ENCODE measurements at places on chromosomes 12 and 14.
A peak's percentile ranks its signal among the peaks of the same experiment; 100 is the strongest.

DNA sequence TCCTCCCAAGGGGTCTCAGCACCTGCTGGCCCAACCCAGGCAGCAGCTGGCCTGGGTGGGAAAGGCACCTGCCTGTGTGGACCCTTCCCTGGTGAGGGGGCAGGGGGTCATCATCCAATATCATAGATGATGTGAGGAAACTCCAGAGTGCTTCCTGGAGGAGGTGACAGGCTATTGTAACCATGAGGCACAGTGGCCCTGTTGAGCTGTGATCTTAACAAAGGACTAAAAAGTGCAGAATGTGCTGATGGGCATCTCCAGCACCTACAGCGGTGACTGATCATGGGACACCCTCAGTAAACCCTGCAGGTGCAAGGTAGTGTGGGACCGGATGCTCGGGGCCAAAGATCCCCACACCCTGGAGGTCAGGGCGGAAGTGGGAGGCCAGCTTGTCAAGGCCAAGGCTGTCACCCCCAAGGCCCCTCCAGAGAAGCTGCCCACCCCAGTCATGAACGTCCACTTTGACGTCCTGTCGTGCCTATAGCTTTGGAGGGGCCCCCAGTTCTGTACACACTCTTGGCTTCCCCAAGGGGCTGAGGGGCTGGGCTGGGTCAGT, 7.5 kb downstream of the MMP17 start:
- H3K27ac ChIP-seq: no peak overlapping the region
- DNase-seq: no peak
- H3K4me1 ChIP-seq: peaks cover 4% of the 10 kb centered on the region
- no peak overlapping the region for H3K4me3 ChIP-seq

DNA sequence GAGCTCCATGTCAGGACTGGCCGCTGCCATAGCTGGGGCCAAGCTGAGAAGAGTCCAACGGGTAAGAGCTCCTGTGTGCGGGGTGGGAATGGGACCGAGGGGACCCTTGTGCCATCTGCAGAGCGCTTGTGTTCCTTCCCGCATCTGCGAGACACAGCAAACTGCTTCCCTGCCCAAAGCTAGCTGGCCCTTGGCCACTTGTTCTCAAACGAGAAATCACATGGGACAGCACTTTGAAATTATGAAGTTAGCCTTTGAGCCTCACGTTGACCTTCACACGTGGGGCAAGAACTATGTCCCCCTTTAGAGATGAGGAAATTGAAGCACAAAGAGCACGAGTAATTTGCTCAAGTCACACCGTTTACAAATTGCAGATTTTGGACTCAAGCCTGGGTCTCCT, 30.8 kb downstream of the DEGS2 start:
- H3K4me3 ChIP-seq: no peak overlapping the region
- DNase-seq: no peak
- no peak overlapping the region for H3K27ac ChIP-seq
- H3K36me3 ChIP-seq: peaks cover 8% of the 10 kb centered on the region
- no peaks in the 10 kb centered on the region for H3K4me1 ChIP-seq

DNA sequence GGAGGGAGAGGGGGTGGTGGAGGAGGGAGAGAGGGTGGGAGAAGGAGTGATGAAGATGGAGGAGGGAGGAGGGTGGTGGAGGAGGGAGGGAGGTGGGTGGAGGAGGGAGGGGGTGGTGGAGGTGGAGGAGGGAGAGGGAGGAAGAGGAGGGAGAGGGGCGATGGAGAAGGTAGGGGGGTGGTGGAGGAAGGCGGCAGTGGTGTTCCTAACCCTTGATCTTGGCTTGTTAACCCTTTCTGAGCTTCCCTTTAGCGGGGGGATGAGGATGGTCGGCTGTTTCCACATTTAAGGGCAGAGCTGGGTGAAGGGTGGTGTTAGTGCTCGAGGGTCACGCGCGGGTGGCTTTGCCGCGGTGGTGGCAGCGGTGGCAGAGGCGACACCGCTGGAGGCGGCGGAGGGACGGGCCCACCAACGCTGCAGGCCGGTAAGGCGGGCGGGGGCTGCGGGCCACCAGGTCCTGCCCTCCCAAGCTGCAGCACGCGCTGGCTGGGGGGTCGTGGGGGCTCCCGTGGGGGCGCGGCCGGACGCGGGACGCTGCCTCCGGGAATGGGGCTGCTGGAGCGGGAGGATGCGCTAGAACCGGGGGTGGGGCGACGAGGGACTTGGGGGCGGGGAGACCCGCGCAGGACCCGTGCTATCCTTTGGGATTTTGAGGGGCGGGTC, 156.3 kb downstream of the PTPN11 start:
- H3K4me1 ChIP-seq: no peaks in the 10 kb centered on the region
- no peak overlapping the region for H3K27ac ChIP-seq
- H3K36me3 ChIP-seq: no peaks in the 10 kb centered on the region

DNA sequence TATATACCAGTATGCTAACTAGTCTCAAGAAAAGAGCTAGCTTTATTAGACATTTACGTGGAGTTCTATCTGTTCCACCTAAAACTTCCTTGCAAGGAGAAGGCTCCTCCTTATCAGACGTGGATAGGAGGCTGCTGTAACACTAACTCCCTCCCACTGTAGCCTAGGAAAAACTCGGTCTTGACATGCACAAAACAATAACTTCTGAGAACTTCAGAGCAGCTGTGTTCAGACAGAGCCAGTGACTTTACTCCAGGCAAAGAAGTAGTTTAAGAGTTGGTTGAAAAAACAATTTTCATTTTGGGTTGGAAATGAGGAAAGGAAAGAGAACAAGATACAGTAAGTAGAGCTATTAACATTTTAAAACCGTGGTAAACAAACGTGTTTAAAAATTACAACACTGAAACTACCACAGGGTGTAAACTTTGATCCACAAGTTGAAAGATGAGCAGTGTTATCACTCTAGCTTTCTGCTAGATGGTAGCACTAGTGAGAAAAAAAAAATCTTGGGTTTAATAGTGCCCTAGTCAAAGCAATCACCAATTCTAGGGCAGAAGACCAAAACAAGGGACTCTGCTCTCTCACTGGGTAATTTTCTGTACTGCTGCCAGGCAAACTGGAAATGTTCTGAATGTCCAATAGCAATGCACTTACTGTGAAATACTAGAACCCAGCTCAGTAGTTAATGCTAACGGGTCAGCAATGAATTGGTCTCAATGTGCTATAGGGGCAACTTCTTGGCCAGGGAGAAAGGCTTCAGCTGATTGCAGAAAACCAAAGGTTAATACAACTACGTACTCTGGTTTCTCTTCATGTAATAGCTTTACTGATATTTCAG, 2.4 kb downstream of the ATF7 start:
- peak overlapping the region; percentile 91 for H3K27ac ChIP-seq
- no peaks in the 10 kb centered on the region for H3K36me3 ChIP-seq
- H3K27me3 ChIP-seq: no peaks in the 10 kb centered on the region
- H3K4me1 ChIP-seq: peaks cover 44% of the 10 kb centered on the region

DNA sequence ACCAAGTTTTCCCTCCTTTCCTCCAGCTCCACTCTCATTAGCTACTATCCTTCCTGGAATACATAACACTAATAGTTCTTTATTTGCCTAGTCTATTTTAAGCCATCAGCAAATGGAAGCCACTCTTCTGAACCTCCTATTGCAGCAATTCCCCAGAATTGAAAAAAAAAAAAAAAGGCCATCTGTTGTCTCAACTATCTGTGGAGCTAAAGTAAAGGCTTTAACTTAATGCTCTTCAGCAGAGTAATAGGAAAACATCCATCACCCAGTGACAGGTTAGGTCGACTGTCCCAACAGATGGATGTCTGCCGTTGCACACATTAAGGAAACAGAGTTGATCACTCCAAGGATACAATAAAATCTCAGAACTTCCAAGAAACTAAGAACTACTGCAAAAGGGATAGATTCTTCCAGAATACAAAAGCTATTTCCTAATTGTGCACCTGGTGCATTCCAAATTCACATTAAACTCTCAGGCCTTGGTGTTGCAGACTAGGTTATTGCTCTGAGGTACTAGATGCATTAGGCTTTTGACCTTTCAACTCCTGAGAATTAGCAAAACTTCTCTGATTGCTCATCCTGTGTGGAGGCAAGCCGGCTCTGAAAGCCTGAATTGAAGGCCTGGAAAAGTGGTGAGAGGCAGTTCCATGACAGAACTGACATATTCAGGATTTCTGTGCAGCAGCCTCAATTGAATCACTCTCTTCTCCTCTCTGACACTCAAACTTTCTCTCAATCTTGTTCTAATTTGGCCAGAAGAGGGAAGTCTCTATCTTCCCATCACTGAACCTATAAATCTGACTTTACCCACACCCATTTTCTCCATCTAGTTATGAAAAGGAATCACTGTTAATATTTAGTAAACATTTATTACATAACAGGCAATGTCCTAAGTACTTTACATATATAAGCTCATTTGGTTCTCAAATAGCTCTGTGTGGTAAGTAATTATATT, 238.4 kb upstream of the HMGA2 start:
- DNase-seq: no peak
- no peaks in the 10 kb centered on the region for H3K36me3 ChIP-seq
- no peak overlapping the region for H3K4me3 ChIP-seq

GRCh38 chr14:63760014-63760413, 32.1 kb upstream of the SGPP1 start:
- no peak for DNase-seq
- H3K27me3 ChIP-seq: no peaks in the 10 kb centered on the region
- no peak overlapping the region for H3K27ac ChIP-seq
- peak overlapping the region; percentile 45 for H3K4me3 ChIP-seq

DNA sequence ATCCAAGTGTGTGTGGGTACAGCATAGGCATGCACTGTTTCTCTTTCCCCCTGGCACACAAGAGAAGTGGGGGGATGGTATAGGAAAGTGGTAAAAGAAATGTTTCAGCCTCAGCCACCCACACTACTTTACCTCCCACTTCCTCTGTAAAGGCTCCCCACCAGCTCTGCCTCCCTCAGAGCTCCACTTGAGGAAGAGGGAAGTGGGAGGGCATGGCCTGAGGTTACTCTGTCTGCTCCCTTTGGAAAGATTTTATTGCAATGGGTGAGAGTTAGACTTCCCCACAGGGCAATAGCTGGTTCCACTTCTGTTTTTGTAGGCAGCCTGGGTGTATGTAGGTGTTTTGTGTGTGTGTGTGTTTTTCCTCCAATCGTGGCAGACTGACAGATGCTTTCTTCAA, 145.3 kb downstream of the SSPN start:
- no peak overlapping the region for H3K27ac ChIP-seq
- H3K4me3 ChIP-seq: no peak overlapping the region
- no peaks in the 10 kb centered on the region for H3K4me1 ChIP-seq
- no peaks in the 10 kb centered on the region for H3K36me3 ChIP-seq
- no peaks in the 10 kb centered on the region for H3K27me3 ChIP-seq

GRCh38 chr14:80037349-80037748, 174.0 kb downstream of the DIO2 start:
- H3K36me3 ChIP-seq: no peaks in the 10 kb centered on the region
- no peak overlapping the region for H3K4me3 ChIP-seq
- no peak overlapping the region for H3K27ac ChIP-seq
- no peaks in the 10 kb centered on the region for H3K4me1 ChIP-seq
- DNase-seq: no peak
- no peaks in the 10 kb centered on the region for H3K27me3 ChIP-seq

GRCh38 chr12:21117995-21118394, 13.0 kb upstream of the SLCO1B1 start:
- no peak for DNase-seq
- no peak overlapping the region for H3K27ac ChIP-seq
- no peak overlapping the region for H3K4me3 ChIP-seq
- no peaks in the 10 kb centered on the region for H3K36me3 ChIP-seq
- no peaks in the 10 kb centered on the region for H3K4me1 ChIP-seq
- no peaks in the 10 kb centered on the region for H3K27me3 ChIP-seq

GRCh38 chr14:95245334-95245733, 74.4 kb downstream of the CLMN start:
- H3K4me3 ChIP-seq: no peak overlapping the region
- no peaks in the 10 kb centered on the region for H3K27me3 ChIP-seq
- DNase-seq: no peak
- H3K4me1 ChIP-seq: no peaks in the 10 kb centered on the region
- no peaks in the 10 kb centered on the region for H3K36me3 ChIP-seq

DNA sequence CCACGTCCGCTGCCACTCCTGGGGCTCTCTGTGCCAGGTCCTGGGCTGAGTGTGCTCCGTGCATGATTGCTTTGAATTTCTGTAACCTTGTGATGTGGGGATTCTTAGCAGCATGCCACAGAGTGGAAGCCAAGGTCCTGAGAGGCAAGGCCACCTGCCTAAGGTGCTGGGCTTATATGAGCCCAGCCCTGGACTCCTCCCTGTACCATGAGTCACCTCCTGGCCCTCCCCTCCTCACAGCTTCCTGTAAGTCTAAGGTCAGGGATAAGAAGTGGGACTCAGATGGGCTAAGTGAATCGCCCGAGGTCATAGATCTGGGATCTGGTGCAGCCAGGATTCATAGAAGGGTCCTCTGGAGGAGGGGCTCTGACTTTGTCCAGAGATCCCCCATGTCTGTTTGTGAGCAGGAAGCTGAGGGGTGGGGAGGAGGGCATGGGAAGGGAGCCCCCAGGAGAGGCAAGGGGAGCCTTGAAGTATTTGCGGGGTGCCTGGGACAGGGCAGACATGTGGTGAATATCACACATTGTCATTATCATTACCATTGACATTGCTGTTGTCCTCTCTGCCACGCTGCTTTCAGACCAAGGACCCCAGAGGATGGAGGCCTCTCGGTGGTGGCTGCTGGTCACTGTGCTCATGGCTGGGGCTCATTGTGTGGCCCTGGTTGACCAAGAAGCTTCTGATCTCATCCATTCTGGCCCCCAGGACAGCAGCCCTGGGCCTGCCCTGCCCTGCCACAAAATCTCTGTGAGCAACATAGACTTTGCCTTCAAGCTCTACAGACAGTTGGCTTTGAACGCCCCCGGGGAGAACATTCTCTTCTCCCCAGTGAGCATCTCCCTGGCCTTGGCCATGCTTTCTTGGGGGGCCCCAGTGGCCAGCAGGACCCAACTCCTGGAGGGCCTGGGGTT, 28.8 kb downstream of the SERPINA3 start:
- H3K4me3 ChIP-seq: no peak overlapping the region
- H3K4me1 ChIP-seq: no peaks in the 10 kb centered on the region
- DNase-seq: no peak
- H3K27ac ChIP-seq: no peak overlapping the region
- H3K27me3 ChIP-seq: no peaks in the 10 kb centered on the region

DNA sequence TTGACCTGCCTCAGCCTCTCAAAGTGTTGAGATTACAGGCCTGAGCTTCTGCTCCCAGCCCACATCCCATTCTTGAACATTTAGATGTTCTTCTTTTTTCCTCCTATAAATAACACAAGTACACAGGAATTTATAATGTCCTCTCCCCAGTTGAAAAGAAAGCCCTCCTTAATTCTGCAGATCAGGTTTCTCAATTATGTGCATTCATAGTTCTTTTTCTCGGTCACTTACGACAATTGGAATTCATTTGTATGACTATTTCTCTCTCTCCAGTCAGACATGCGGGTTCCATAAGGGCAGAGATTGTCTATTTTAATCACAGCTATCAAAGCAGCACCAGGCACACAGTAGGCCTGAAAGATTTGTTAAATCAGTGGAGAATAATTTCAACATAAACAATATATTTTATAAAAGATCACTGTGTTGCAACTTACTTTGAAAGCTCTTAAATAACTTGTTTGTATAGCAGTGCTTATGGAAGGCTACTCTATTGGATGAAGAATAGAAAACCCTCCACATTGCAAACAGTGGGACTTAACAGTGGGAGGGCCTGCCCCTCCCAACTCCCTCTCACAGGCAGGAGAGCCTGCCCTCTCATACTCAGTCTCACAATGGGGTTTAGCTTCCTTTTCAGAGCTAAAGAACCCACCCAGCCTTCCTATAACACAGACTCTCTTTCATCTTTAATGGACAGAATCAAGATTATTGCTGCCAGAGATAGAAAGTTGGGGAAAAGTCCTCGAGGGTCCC, 84.1 kb upstream of the TRAF3 start:
- no peak overlapping the region for H3K4me3 ChIP-seq
- no peak overlapping the region for H3K27ac ChIP-seq
- no peaks in the 10 kb centered on the region for H3K36me3 ChIP-seq
